ENCODE measurements at places on chromosomes 2 and 18.
A peak's percentile ranks its signal among the peaks of the same experiment; 100 is the strongest.

GRCh38 chr2:209845666-209846065 is 74.0 kb downstream of the UNC80 start:
- no peak for DNase-seq

DNA sequence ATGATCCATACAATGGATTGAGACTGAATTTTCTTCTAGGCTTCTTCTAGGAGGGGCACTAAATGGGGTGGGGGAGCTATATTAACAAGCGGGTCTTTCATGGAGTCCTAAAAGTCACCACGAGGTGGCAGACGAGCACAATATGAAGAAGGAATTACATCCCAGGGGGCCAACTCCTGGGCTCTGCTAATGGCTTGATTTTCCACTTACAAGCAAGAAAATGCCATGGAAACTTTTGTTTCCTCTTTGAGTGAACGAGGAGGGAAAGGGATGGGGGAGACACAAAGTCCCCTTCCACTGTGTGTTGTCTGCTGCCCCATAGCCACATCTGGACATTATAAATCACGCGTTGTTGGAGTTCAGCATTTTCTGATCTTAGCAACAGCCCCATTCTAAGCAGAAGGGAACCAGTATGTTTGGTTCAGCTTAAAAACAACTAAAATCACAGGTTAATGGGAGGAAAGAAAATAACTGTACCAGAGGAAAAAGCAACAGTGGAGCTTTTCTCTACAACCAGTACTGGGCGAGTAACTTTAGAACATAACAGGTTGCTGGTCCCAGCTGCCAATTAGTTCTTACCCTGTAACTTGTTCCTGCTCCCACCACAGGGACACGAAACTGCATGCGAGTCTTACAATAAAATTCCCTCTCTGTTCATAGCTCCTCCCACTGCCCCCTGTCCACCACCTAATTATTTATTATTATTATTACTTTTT is 285.0 kb upstream of the PARD3B start:
- DNase-seq, result peak; percentile 43

DNA sequence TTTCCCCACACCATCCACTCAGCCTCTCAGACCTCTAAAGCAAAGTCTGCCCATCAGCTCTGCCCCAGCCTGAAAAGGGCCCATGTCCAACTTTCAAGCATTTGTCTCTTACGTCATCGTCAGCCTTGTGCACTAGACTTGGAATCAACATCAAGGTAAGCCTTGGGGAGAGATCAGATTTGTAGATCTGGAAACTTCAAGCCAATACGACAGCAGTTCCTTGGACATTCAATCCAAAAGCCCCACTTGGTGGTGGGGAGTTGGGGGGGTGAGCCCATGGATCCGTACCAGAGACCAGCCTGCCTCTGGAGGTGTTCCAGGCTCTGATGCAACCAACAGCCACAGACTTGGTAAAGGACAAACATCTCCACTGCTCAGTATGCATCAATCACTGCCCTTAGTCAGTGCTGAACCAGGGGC is 206.8 kb upstream of the MEIS1 start:
- no peak for DNase-seq

DNA sequence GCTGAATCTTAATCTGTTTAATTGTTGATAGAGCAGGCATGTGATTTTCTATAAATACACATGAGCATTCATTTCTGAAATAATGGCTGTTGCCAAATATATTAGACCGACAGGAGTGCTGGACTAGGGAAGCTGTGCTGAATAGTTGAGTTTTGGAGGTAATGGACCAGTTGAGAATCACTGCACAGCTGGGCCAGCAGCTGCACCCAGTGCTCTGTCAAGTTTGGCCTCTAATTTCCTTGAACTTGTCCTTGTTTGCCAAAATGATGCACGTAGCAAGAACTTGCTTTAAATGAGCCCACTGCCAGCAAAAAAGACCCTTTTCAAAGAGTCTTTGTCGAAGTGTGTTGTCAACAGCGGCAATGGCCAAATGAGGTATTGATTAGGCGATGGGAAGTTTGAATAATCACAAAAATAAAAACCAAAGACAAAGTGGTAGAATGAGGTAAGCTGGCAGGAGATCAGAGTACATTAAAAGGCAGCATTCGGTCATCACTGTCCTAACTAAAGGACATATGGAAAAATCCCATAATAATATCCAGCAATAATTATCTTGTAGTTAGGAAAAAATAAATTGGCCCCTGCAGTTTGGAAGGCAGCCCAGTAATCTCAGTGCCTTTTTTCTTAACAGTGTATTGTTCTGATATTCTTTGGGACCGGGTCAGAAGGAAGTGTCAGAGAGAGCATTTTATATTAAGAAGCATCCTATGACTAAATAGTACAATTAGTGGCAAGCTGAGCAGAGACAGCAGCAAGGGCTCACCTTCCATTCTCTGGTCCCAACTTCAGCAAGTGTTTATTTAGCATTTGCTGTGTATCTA is 126.2 kb downstream of the RAPGEF4 start:
- no peak for DNase-seq

DNA sequence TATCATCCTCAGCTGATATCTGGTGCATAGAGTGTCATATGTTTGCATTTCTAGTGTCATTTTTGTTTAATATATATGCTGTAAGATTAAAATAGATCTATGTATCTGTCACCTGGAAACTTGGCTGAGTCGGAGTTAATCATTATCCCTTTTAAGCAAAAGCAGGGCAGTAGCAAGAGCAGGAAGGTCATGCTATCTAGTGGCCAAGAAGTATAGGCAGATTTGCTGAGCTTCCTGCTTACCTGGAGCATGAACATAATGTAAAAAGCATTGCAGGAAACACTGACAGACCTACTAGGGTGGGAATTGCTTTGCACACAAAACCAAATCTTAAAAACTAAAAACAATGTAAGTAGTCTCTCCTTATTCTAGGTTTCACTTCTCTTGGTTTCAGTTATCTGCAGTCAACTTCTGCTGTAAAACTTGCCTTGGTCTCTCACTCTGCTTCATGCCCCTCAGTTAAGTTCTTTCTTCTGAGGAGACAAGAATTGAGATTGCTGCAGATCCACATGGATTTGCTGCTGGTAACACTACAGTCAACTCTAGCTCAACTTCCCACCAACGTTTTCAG is 295.3 kb downstream of the CDH7 start:
- no peak for DNase-seq

DNA sequence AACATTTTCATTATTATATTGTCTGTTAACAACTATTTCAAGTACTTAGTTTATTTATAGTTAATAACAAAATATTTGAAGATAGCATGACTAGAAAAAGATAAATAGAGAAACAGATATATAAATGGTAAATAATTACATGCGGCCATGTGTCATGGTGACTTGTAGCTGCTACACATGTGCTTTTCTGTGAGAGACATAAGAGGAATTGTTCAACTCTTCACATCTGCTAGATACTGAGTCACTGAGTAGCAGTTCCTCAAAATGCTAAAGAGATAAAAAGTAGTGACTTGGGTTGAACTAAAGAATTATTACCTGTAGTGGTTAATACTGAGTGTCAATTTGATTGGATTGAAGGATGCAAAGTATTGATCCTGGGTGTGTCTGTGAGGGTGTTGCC is 37.5 kb upstream of the SCN9A start:
- no peak for DNase-seq

GRCh38 chr2:151975460-151976414 is 123.1 kb downstream of the CACNB4 start:
- DNase-seq, result no peak

GRCh38 chr18:9094307-9095226 is 7.9 kb upstream of the NDUFV2 start:
- DNase-seq, result no peak

Measured in stimulated activated CD4-positive, alpha-beta T cell treated with anti-CD3 and anti-CD28 coated beads, Interleukin-12 subunit alpha, Interleukin-12 subunit beta, amount 100 ng/mL, for 24 hours (primary cell).